ENCODE measurements at places on chromosomes 3 and 15. TPM values are rescaled to one million over a fixed set of nuclear protein-coding genes. Genes with fewer than 3 reads are reported as not detected.

DNA sequence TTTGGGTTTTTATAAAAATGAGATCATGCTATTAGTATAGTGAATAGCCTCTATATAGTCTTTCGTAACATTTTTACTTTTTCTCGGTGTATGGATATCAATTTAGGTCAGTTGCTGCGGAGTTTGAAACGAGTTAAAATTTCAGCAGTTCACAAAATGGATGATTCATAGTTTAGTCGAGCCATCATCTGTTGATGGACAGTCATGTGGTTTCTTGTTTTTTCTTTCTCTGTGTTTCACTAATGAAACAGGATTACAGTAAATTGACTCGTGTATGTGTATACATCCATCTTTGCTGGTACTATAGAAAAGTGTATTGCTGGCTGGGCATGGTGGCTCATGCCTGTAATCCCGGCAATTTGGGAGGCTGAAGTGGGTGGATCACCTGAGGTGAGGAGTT, 106.8 kb downstream of the IGF1R start:
- no peak for DNase-seq

DNA sequence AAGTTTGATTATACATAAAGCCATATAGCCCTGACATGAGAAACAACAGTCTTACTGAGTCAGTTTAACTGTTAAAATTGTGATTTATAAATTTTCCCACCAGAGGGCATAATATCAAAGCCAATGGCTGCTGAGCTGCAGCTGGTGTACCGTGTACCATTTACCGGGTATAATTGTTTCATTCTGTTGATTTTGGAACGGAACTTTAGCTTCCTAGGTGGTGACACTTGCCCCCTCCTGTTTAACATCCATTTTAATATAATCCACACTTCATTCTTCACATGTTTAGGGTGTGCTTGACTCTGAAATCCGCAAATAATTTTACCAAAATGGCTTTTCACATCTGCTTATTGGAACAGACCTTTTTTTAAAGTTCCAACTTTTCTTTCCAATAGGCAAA, 72.8 kb downstream of the SLC9A9 start:
- DNase-seq: no peak

- DNase-seq: no peak
Observed at GRCh38 chr15:86772369-86773059, 692.8 kb downstream of the AGBL1 start.

The TRIM42 gene
- total RNA-seq: not detected

DNA sequence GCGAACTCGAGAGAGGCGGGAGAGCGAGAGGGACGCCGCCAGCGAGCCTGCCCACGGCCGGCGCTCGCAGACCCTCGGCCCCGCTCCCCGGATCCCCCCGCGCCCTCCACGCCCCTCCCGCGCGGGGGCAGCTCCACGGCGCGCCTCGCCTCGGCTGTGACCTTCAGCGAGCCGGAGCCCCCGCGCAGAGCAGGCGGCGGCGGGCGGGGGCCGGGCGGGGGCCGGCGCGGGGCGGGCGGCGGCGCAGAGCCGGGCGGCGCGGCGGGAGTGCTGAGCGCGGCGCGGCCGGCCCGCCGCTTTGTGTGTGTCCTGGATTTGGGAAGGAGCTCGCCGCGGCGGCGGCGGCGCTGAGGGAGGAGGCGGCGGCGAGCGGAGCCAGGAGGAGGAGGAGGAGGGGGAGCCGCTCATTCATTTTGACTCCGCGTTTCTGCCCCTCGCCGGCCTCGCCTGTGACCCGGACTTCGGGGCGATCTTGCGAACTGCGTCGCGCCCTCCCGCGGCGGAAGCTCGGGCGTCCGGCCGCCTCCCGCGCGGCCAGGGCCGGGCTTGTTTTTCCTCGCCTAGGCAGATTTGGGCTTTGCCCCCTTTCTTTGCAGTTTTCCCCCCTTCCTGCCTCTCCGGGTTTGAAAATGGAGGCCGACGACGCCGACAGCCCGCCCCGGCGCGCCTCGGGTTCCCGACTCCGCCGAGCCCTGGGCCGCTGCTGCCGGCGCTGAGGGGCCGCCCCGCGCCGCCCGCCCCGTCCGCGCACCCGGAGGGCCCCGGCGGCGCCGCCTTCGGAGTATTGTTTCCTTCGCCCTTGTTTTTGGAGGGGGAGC, 524 bp downstream of the IGF1R start:
- no peak for DNase-seq

DNA sequence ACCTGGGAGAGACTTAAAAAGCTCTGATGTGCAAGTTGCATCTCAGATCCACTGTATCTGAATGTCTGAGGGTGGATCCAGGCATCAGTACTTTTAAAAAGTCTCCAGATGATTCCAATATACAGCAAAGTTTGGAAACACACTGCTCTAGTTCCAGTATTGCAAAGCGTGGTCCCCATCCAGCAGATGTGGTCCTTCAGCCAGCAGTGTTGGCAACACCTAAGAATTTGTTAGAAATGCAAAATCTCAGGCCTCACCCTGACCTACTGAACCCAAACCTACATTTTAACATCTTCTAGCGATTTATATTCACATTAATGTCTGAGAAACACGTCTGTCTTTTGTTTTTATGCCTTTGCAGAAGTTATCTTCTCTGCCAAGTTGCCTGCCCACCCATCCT, 32.2 kb upstream of the SGO1 start:
- DNase-seq: no peak

- no peak for DNase-seq
Observed at GRCh38 chr3:94258851-94259250, 196.0 kb downstream of the NSUN3 start.

The CYFIP1 gene
- total RNA-seq: 108 TPM

- DNase-seq: no peak
Observed at GRCh38 chr15:100713163-100713867, 110.9 kb downstream of the ASB7 start.

The MUC13 gene
- 38.3 TPM for total RNA-seq

GRCh38 chr3:81694662-81695061, 66.8 kb downstream of the GBE1 start:
- DNase-seq: no peak

The CADPS gene
- 21.6 TPM for total RNA-seq

DNA sequence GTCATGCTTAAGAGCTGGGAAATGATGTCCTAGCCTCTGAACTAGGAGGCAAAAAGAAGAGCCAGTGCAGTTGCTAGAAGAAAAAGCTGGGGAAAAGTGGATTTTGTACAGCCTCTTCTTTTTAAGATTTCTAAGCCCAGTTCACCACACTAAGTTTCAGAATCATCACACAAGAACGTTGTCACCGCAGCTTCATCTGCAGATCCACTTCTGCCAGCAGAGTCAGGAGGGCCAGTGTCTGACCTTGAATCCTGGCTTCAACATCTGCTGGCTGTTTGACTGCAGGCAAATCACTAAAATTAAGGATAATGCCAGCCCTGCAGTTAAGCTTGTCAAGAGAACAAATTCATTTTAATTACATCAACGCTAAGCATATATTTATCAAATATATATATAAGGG, 36.2 kb downstream of the HDC start:
- DNase-seq: no peak

The CCPG1 gene
- 26.5 TPM for total RNA-seq

DNA sequence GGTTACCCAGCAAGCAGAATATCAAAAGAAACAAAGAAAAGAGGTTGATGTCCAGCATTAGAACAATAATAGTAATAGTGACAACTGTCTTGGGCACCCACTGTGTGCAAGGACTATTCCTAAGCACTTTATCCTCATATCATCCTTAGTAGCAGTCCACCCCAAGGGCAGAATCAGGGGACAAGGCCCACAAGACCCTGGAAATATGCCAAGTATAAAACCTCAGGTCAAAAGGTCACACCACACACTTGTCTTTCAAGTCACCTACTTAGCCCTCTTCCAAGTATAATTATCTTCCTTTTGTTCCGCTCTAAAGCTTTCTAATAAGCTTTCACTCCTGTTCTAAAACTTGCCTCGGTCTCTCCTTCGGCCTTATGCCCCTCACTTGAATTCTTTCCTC, 124.0 kb upstream of the STT3B start:
- no peak for DNase-seq

GRCh38 chr3:152517502-152517901, 248.8 kb downstream of the MBNL1 start:
- no peak for DNase-seq
